Naive thymus-derived CD8-positive, alpha-beta T cell (primary cell): ENCODE measurements at places on chromosomes 4 and X. TPM values are rescaled to one million over a fixed set of nuclear protein-coding genes. Genes with fewer than 3 reads are reported as not detected.

- H3K36me3 ChIP-seq: no peaks in the 10 kb centered on the region
- H3K27me3 ChIP-seq: no peaks in the 10 kb centered on the region
- no peaks in the 10 kb centered on the region for H3K4me1 ChIP-seq
These were observed 85.5 kb upstream of the ATOH1 start for GRCh38 chr4:93743022-93743421.

GRCh38 chr4:88276952-88277710, 7.2 kb downstream of the PPM1K start:
- H3K36me3 ChIP-seq: peaks cover 23% of the 10 kb centered on the region
- peak overlapping the region; percentile 55 for H3K4me3 ChIP-seq

- peaks cover 42% of the 10 kb centered on the region for H3K27me3 ChIP-seq
- no peak overlapping the region for H3K4me3 ChIP-seq
- no peak for DNase-seq
- H3K36me3 ChIP-seq: no peaks in the 10 kb centered on the region
- peaks cover 4% of the 10 kb centered on the region for H3K4me1 ChIP-seq
These were observed 2.3 kb downstream of the HTRA3 start for GRCh38 chr4:8271821-8272220.

DNA sequence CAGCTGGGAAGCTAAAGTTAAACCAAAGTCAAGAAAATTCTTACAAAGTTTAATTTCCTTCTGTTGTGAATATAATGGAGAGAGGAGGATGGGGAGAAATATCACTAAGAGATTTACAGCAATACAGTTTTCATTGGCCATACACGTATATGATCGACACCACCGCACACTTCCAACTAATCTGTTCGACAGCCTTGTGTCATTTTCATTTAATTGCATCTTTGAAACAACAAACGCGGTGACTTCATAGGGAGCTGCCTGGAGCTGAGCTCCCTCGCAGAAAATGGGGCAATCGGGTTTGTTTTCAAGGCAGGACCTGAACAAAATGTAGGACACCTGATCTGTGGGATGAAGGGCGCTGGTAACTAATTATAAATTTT, 1.3 kb downstream of the PTPN13 start:
- no peak overlapping the region for H3K27ac ChIP-seq
- no peak for DNase-seq
- H3K4me3 ChIP-seq: peak overlapping the region; percentile 78
- peaks cover 32% of the 10 kb centered on the region for H3K27me3 ChIP-seq

DNA sequence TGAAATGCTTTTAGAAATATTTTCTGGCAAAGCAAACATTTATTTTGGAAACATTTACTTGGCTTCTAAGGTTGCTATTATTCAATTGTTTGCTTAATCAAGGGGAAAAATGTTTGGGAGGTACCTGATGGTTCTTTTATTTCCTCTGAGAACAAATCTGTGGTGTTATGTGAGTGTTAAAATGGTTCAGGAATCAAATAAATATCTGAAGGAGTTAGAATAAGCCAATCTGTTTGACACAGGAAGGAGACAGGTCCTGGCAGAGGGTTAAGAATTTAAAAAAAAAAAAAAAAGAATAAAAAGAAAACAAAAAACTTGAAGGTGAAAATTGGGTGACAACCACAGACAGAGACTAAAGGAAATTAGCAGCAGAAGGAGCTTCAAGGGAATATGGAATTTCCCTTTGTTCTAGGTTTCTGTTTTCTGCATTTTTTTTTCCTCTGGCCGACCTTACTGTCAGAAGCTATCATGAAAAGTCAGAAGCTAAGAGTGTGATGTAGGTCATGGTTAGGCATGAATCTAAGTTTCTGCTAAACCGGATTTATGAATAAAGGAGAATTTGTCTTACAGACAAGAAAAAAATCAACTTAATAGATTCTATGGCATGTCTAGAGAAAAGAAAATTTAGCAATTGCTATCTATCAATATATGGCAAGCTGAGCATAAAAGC, 78.6 kb upstream of the PNPLA4 start:
- H3K4me3 ChIP-seq: no peak overlapping the region
- no peaks in the 10 kb centered on the region for H3K36me3 ChIP-seq
- no peaks in the 10 kb centered on the region for H3K27me3 ChIP-seq
- H3K4me1 ChIP-seq: no peaks in the 10 kb centered on the region
- no peak overlapping the region for H3K27ac ChIP-seq
- DNase-seq: no peak

GRCh38 chr4:46392421-46392820, 2.5 kb upstream of the GABRA2 start:
- no peak overlapping the region for H3K4me3 ChIP-seq
- peaks cover 40% of the 10 kb centered on the region for H3K27me3 ChIP-seq
- H3K27ac ChIP-seq: no peak overlapping the region
- H3K4me1 ChIP-seq: peaks cover 20% of the 10 kb centered on the region
- no peak for DNase-seq

DNA sequence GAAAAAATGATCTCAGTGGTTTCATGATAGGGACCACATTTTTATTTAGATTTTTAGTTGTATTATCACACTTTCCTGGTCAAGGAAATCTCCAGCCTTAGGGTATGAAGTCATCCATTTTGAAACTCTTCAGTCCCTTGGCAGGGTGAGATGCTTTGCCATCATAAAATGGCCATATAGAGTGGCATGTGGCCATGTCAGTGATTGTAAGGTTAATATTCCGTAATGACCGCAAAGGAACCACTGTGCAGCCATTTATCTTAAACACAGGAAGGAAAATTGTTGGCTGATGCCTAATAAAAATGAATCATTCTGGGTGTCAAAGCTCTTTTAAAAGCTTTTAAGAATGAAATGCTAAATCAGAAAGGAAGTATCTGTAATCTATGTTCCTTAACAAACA, 35.6 kb downstream of the COMMD8 start:
- H3K36me3 ChIP-seq: no peaks in the 10 kb centered on the region
- no peak for DNase-seq
- peaks cover 2% of the 10 kb centered on the region for H3K27me3 ChIP-seq
- no peaks in the 10 kb centered on the region for H3K4me1 ChIP-seq

DNA sequence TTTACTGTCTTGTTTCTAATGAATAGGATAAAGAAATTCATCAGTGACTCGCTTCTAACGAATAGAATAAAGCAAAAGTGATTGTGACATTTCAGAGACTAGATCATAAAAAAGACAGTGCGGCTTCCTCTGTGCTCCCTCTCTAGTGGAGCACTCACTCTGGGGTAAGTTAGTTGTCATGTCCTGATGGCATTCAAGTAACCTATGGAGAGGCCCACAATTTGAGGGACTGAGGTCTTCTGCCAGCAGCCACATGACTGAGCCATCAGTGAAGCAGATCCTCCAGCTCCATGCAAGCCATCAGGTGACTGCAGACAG, 72.4 kb downstream of the YIPF6 start:
- H3K27me3 ChIP-seq: no peaks in the 10 kb centered on the region
- DNase-seq: no peak
- H3K4me1 ChIP-seq: no peaks in the 10 kb centered on the region

GRCh38 chr4:24772061-24772705, 23.2 kb upstream of the SOD3 start:
- no peak overlapping the region for H3K4me3 ChIP-seq
- H3K27ac ChIP-seq: no peak overlapping the region
- no peaks in the 10 kb centered on the region for H3K36me3 ChIP-seq
- no peak for DNase-seq
- no peaks in the 10 kb centered on the region for H3K4me1 ChIP-seq
- peaks cover 6% of the 10 kb centered on the region for H3K27me3 ChIP-seq

- H3K36me3 ChIP-seq: no peaks in the 10 kb centered on the region
- H3K4me3 ChIP-seq: no peak overlapping the region
- no peaks in the 10 kb centered on the region for H3K4me1 ChIP-seq
- H3K27ac ChIP-seq: no peak overlapping the region
- DNase-seq: no peak
These were observed 74.0 kb downstream of the SPRY1 start for GRCh38 chr4:123470640-123471039.

DNA sequence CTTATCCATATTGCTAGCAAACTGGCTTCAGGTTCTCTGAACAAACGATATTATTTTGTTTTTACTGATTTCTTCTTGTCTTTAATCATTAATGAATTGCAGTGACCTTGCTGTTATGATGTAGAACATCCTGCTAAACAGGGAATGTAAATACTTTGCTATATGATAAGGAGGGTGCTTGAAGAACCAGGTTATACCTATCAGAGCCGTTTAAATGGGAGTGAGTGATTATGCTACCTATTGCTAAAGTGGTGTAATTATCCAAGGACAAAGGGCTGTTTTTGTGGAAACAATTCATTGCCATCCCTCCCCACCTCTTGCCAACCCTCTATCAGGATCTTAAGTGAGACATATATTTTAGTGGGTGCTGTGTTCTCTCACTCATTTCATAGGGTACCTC, 788.9 kb downstream of the RPA4 start:
- no peak overlapping the region for H3K27ac ChIP-seq
- no peaks in the 10 kb centered on the region for H3K4me1 ChIP-seq
- DNase-seq: no peak
- H3K27me3 ChIP-seq: no peaks in the 10 kb centered on the region

DNA sequence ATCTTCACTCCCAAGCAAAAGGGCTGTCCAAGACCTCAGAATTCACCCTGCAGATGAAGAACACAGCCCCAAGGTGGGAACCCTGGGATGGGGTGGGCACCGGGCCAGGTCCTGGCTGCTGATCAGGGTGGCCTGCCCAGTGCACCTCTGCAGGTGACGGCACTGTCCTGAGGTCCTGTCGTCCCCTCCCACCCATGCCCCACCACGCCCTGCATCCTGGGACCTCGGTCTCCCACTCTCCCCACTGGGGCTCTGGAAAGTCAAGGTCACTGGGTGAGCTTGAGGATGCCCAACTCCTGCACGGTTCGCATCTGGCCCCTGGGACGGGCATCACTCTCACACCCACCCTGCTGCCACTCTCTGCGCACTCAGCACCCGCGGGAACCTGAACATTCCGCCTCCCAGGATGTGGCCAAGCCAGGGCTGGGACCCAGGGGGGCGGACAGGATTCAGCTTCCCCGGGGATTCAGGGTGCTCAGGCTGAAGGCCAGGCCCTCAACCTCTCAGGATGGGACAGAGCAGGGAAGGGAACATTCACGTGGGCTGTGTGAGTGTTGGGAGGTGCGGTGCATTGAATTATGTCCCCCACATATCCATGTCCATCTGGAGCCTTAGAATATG, 115.9 kb downstream of the CPZ start:
- no peak for DNase-seq
- no peaks in the 10 kb centered on the region for H3K4me1 ChIP-seq
- peaks cover 5% of the 10 kb centered on the region for H3K27me3 ChIP-seq
- H3K27ac ChIP-seq: no peak overlapping the region

DNA sequence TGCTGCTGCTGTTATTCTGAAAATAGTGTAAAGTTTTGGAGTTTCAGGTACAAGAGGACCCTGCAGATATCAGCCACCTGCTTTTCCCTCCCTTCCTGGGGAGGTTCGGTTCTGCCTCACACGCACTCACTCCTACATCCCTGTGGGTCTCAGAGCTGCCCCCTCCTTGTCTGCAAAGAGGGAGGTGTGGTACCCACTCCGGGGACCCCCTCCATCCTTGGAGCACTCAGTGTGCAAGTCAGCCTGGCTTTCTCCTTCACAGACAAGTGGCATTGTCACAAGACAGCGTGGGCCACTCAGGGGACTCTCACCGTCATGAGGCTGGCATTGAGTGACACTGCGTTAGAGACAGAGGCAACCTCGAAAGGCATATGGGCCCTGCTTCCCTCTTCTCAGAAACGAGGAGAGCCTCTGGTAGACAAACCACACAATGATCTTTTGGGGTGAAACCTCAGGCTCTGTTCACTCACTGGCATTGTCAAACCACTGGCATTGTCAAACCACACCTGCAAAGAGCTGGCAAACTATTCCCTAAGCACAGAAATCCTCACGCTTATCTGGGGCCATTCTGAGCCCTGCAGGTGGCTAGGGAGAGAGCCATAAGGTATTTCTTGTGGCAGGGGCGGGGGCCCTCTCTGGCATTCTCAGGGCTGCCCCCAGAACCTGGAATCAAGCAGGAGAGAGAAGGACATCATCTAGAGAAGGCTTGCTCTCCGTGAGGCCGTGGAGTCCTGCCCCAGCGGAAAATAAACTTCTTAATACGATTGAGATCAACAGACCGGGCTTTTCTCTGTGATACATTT, 285.0 kb downstream of the SHOX start:
- H3K36me3 ChIP-seq: no peaks in the 10 kb centered on the region
- no peak overlapping the region for H3K4me3 ChIP-seq
- no peaks in the 10 kb centered on the region for H3K27me3 ChIP-seq
- no peaks in the 10 kb centered on the region for H3K4me1 ChIP-seq
- H3K27ac ChIP-seq: no peak overlapping the region

DNA sequence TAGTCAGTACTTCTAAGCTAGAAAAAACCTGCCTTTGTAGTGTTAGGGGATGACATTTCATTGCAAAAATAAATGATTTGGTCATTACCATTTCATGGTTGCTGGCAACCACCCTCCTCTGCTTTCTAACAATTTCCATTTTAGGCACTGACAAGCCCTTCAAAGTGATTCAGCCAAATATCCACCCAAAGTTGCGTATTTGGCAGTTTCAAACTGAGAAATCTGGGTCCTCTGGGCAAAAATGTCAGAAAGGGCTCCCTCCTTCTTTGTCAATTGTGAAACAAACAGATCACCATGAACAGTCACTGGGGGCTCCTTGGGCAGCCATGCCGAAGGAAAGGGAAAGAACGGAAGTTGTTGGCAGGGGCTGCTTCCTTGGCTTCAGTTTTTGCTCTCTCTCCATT, 33.0 kb downstream of the PLAC1 start:
- no peaks in the 10 kb centered on the region for H3K36me3 ChIP-seq
- DNase-seq: no peak
- H3K4me3 ChIP-seq: no peak overlapping the region
- H3K4me1 ChIP-seq: no peaks in the 10 kb centered on the region
- no peaks in the 10 kb centered on the region for H3K27me3 ChIP-seq
- H3K27ac ChIP-seq: no peak overlapping the region

GRCh38 chrX:110420771-110421499, 62.3 kb downstream of the RTL9 start:
- no peak for DNase-seq
- H3K4me1 ChIP-seq: no peaks in the 10 kb centered on the region
- no peaks in the 10 kb centered on the region for H3K36me3 ChIP-seq
- H3K27me3 ChIP-seq: no peaks in the 10 kb centered on the region
- H3K4me3 ChIP-seq: no peak overlapping the region

The DOK7 gene
- total RNA-seq: not detected

The UNC5C gene
- not detected for total RNA-seq

The FGF5 gene
- total RNA-seq: not detected
